WTC11 (cell line): ENCODE measurements at places on chromosomes 16 and 17. TPM values are rescaled to one million over a fixed set of nuclear protein-coding genes. Genes with fewer than 3 reads are reported as not detected.

DNA sequence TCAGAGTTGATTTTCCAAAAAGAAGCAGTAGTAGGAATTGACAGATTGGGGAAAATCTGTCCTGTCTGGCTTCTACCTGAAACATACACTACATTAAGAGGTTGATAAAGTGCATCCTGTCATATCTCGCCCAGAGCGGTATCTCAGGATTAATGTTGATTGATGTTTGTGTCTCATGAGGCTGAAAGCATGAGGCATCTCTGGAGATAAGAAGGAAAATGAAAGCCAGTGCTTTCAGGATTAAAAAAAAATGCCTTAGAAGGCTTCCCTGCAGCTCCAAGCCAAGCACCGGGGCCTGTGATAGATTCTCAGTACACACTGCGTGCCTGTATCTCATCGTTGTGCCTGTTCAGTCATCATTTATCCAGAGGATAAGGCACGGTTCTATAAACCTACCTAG is 26.4 kb upstream of the CD300E start:
- H3K36me3 ChIP-seq = no peaks in the 10 kb centered on the region
- H3K4me3 ChIP-seq = no peak overlapping the region
- peaks cover 38% of the 10 kb centered on the region for H3K27me3 ChIP-seq
- no peak for DNase-seq

DNA sequence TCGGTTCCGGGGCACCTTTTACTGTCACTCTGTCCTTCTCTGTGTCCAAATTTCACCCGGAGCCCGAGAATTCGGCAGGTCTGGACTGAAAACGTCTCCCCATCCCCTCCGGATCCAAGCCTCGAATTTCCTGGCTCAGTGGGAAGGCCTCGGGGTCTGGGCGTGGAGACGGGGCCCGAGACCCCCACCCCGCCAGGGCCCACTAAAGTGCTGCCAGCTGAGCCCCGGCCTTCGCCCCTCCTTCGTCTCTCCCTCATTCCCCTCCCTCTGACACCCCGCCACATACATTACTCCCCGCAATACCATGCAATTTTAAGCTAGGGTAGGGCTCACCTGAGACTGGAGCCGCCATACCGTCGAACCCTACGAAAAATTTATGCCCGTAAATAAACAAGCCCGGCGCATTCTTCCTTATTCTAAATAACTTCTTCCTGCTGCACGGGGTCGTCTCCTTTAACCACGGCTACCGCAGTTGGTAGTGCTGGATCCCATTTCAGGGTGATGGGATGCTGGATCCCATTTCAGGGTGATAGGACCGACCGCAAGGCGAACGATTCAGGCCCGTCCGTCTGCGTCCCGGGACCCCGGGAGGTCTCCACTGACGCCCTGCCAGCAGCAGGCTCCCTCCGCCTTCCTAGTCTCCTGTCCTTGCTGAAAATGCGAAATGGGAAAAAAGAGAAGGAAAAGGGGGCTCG is 4.4 kb upstream of the OR1F1 start:
- H3K27me3 ChIP-seq = peaks cover 59% of the 10 kb centered on the region
- H3K4me1 ChIP-seq = peaks cover 19% of the 10 kb centered on the region
- H3K36me3 ChIP-seq = no peaks in the 10 kb centered on the region
- 0 out of 2 replicates have a peak overlapping the region, but pooled peaks have one; percentile 60 for H3K27ac ChIP-seq

DNA sequence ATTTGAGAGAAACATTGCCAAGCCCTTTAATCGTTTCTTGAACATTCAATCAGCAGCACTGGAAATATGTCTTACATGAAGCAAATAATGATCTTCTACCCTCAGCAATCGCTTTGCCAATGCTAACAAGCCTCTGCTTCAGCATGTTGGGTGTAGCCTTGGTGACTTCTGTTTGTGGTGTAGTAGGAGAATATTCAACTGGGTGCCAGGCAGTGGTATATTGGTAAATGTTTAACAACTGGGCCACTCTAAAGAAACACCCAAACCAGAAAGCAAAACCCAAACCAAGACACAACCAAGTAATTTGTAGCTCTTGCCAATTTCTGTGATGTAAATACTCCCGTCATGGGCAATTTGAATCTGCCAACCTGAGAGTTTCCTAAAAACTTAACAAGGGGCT is 9.7 kb downstream of the CDH13 start:
- DNase-seq = no peak
- no peaks in the 10 kb centered on the region for H3K36me3 ChIP-seq
- no peaks in the 10 kb centered on the region for H3K27me3 ChIP-seq
- H3K4me1 ChIP-seq = peaks cover 9% of the 10 kb centered on the region
- H3K4me3 ChIP-seq = no peak overlapping the region

DNA sequence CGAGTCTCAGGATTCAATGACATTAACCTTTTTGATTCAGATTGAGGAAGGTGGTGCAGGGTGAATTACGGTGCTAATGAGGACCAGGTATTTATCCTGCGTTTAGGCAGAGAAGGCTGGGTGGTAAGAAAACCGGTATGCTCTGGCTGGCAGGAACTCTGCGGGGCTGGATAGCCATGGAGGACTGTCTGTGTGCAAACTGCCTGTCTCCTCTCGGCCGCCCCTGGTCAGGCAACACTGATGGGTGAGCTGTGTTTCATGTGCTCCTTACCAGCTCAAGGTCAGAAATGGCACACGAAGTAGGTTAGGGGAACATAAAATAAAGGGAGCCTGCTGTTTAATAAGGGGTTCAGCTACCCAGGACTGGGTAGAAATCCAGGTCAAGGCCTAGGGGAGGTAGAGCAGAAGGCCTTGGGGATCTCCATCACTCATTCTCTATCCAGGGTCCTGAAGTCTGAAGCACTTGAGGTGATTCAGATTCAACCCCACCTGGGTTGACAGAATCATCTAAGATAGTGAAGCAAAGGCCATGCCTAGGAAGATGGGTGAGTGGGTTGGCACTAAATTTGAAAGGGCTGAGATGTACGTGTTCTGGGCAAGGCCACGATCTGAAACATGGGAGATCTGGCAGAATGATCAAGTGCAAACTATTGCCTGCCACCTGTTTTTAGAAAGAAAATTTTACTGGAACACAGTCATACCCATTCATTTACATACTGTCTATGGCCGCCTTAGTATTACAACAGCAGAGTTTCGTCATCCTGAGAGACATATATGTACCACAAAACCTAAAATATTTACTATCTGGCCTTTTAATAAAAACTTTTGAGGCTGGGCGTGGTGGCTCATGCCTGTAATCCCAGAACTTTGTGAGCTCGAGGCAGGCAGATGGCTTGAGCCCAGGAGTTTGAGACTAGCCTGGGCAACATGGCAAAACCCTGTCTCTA is 292.5 kb downstream of the XYLT1 start:
- H3K4me1 ChIP-seq = peaks cover 6% of the 10 kb centered on the region; the same call in 1 of the 2 replicates
- no peaks in the 10 kb centered on the region for H3K27me3 ChIP-seq
- no peak overlapping the region for H3K27ac ChIP-seq

- no peak for DNase-seq
- H3K27me3 ChIP-seq = no peaks in the 10 kb centered on the region; the same call in 1 of the 2 replicates
- H3K4me3 ChIP-seq = no peak overlapping the region
- no peaks in the 10 kb centered on the region for H3K36me3 ChIP-seq
- no peak overlapping the region for H3K27ac ChIP-seq
Observed at GRCh38 chr16:85164838-85165516, 52.7 kb upstream of the CIBAR2 start.

DNA sequence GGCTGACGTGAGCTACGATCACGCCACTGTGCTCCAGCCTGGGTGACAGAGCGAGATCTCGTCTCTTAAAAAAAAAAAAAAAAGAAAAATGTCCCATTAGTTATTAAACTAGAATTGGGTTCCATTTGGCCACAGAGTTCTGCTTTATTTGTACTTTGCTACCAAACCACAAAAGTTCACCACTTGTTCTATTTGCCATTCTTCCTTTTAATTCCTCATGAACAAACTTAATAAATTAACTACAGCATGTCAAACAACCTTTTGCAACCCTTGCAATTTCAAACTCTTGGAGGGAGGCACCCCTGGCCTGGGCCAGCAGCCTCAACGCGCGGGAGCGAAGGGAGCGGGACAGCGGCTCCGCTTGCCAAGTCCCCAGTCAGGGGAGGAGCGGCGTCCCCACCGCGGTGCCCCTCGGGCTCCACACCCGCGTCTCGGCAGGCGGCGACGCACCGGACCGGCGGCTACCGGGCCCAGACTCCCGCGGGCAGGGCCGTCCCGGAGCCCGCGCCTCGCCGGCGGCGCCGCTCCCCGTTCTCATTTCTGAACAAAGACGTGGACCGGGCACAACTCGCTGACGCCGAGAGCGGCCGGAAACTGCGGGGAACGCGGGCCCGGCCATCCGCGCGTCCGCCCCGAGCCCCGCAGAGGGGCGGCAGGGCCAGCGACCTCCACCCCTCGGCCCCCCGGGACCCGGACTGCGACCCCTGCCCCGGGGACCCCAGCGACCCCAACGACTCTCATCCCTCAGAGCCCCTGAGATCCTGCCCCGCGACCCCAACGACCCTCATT is 775 bp downstream of the CYTH1 start:
- peaks cover 19% of the 10 kb centered on the region for H3K4me1 ChIP-seq
- peak; percentile 59 for DNase-seq
- peak overlapping the region; percentile 77 for H3K4me3 ChIP-seq
- peaks cover 3% of the 10 kb centered on the region; the same call in 1 of the 2 replicates for H3K27me3 ChIP-seq
- H3K36me3 ChIP-seq = no peaks in the 10 kb centered on the region
- H3K27ac ChIP-seq = no peak overlapping the region

GRCh38 chr16:88524973-88525662 is 45.1 kb upstream of the ZC3H18 start:
- peaks cover 6% of the 10 kb centered on the region; the same call in 1 of the 2 replicates for H3K36me3 ChIP-seq
- no peak overlapping the region for H3K27ac ChIP-seq
- H3K4me3 ChIP-seq = no peak overlapping the region

- no peak for DNase-seq
- H3K27ac ChIP-seq = peak overlapping the region; percentile 48; the same call in 1 of the 2 replicates
- H3K4me3 ChIP-seq = no peak overlapping the region
- H3K27me3 ChIP-seq = no peaks in the 10 kb centered on the region
Observed at GRCh38 chr17:76440751-76441362, 12.1 kb downstream of the UBE2O start.

- no peaks in the 10 kb centered on the region for H3K36me3 ChIP-seq
- peaks cover 4% of the 10 kb centered on the region for H3K4me1 ChIP-seq
- no peak for DNase-seq
- no peak overlapping the region for H3K4me3 ChIP-seq
- H3K27me3 ChIP-seq = no peaks in the 10 kb centered on the region
- H3K27ac ChIP-seq = no peak overlapping the region
Observed at GRCh38 chr17:8345951-8346665, 6.5 kb downstream of the ODF4 start.

GRCh38 chr16:22340945-22341344 is 33.5 kb downstream of the CDR2 start:
- no peaks in the 10 kb centered on the region for H3K4me1 ChIP-seq
- H3K27me3 ChIP-seq = peaks cover 4% of the 10 kb centered on the region
- H3K4me3 ChIP-seq = no peak overlapping the region

DNA sequence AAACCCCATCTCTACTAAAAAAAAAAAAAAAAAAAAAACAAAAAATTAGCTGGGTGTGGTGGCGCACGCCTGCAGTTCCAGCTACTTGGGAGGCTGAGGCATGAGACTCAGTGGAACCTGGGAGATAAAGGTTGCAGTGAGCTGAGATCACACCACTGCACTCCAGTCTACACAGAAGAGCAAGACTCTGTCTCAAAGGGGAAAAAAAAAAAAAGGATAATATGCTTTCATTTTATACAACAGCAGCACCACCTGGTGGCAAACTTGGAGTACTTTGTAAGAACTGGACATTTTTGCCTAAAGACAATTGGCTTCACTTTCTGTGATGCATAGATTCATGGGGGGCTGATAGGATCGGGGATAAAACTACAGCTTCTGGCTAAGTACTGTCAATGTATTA is 8.5 kb downstream of the CHTF8 start:
- peaks cover 38% of the 10 kb centered on the region for H3K36me3 ChIP-seq
- no peak overlapping the region for H3K4me3 ChIP-seq
- peak; percentile 50 for DNase-seq
- 0 out of 2 replicates have a peak overlapping the region, but pooled peaks have one; percentile 76 for H3K27ac ChIP-seq

- H3K27me3 ChIP-seq = 0 out of 2 replicates have a peak, but pooled peaks cover 3% of the 10 kb centered on the region
- no peak overlapping the region for H3K27ac ChIP-seq
- DNase-seq = no peak
- no peaks in the 10 kb centered on the region for H3K4me1 ChIP-seq
- H3K36me3 ChIP-seq = peaks cover 22% of the 10 kb centered on the region
Observed at GRCh38 chr16:54783226-54783625, 147.4 kb upstream of the IRX5 start.

- no peak for DNase-seq
- H3K27me3 ChIP-seq = no peaks in the 10 kb centered on the region; the same call in 1 of the 2 replicates
- no peak overlapping the region for H3K4me3 ChIP-seq
- no peaks in the 10 kb centered on the region; the same call in 1 of the 2 replicates for H3K36me3 ChIP-seq
- no peaks in the 10 kb centered on the region for H3K4me1 ChIP-seq
Observed at GRCh38 chr17:58831780-58832179, 76.1 kb downstream of the PPM1E start.

DNA sequence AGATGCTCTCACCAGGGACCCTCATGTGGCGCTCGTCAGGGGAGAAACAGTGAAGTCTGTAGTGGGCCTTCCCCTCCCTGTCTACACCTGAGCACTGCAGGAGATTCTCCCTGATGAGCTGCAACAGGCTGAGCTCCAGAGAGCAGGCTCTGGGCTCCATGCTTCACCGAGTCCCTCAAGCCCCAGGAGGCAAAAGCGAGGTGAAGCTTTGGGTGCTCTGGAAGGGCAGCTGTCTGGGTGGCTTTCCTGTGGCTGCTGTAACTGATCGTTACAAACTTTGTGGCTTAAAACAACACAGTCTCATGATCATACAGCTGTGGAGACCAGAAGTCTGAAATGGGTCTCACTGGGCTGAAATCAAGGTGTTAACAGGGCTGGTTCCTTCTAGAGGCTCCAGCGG is 12.1 kb upstream of the CD300LD start:
- no peak overlapping the region for H3K4me3 ChIP-seq
- H3K27me3 ChIP-seq = peaks cover 6% of the 10 kb centered on the region
- no peak for DNase-seq

TBC1D28 gene
- total RNA-seq = 0.09 to 0.15 TPM in 2 of 3 replicates, not detected in the other

OR3A3 gene
- not detected in 3 replicates for total RNA-seq

FADS6 gene
- total RNA-seq = 1.1 to 2.2 TPM (median 1.2 TPM) in 3 replicates

USP7 gene
- 153 to 211 TPM (median 161 TPM) in 3 replicates for total RNA-seq

HOXB1 gene
- total RNA-seq = 0.41 to 0.63 TPM (median 0.55 TPM) in 3 replicates

KRT40 gene
- total RNA-seq = not detected in 3 replicates

SLC47A1 gene
- total RNA-seq = 2.5 to 3.3 TPM (median 2.9 TPM) in 3 replicates

WDR81 gene
- total RNA-seq = 14.0 to 16.4 TPM (median 15.1 TPM) in 3 replicates

NAA60 gene
- total RNA-seq = 44.8 to 50.3 TPM (median 46.4 TPM) in 3 replicates
